Fibroblast of skin of right quadriceps (primary cell): ENCODE measurements at places on chromosomes 12 and 14.

- DNase-seq, result no peak
These were observed 89.4 kb downstream of the OTX2 start for GRCh38 chr14:56720703-56721460.

DNA sequence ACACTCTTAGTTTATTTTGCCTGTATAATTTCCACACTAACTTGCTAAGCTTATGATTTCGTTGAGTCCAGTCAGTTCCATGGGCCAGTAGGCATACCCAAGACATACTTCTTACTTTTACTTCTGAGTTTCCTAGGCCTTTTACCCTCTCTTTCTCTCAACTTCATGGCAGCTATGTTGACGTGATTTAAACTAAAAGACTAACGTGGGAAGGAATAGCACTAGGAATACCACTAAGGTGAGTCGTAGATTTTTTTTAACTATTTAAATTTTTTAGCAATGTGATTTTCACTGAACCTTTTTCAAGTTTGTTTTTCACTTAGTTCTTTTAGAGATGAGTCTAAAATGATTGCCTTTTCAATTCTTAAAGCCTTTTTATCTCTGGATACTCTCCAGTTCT, 793.5 kb upstream of the NOVA1 start:
- DNase-seq, result peak; percentile 76

- DNase-seq, result no peak
These were observed 98.5 kb upstream of the NEDD1 start for GRCh38 chr12:96808587-96808986.

DNA sequence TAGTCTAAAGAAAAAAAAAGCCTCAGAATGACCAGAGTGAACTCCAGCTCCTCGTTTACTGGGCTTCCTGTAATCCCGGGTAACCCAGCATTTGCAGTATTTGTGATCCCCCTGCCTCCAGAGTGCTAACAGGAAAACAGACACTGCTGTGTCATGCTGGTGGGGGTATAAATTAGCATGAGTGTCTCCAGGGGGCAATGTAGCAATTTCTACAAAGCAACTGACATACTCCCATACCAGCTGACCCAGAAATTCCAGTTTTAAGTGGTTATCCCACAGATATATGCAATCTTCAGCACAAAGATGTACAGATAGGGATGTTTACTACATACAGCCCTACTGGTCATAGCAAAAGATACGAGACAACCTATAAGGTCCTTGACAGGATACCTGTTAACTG, 18.8 kb downstream of the TTC7B start:
- DNase-seq, result peak; percentile 71

GRCh38 chr12:89707703-89708564, 704 bp downstream of the ATP2B1 start:
- DNase-seq, result no peak

- no peak for DNase-seq
These were observed 280.2 kb upstream of the PWP1 start for GRCh38 chr12:107405436-107405835.

GRCh38 chr14:81132468-81132867, 88.3 kb downstream of the GTF2A1 start:
- DNase-seq, result no peak

DNA sequence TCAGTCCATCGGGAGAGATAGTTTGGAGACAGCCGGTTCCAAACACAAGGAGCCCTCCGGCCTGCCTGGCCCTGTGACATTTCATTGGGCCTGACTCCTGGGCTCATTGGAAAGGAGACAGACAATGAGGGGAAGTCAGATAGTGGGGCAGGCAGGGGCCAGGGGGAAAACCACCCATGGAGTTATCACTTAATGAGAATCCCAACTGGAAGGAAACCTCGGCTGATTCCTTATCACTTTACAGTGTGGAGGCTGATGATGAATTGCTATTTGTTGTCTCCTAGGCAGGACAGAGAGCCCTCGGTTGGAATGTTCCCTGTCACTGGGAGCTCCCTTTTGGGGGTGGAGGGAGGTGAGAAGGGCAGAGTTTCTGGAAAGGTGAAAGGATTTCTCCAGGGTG, 44.4 kb downstream of the TBX5 start:
- DNase-seq, result no peak

DNA sequence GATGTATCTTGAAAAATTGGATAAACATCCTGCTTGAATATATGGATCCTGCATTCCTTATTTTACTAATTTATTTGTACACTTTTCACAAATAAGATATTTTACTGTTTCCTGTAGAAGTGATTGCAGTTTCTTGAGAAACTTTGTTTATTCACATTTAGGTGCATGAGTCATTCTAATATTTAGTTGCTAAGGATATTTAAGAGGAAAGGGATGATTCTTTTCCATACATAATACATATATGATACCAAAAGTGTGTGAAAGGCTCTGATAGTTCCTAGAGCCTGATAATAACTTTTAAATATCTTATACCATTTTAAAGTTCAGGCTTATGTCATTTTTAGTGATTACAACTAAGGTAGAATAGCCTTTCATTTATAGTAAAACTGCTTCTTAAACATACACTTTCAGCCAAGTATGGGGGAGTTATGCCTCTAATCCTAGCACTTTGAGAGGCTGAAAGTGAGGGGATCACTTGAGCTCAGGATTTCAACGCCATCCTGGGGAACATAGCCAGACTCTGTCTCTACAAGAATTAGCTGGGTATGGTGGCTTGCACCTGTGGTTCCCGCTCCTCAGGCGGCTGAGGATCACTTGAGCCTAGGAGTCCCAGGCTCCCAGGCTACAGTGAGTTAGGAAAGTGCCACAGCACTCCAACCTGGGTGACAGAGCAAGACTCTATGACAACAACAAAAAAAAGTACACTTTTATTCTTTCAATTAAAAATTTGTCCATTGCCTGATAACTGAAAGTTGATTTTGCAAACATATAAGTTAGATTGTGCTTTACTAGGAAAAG, 262.6 kb upstream of the LRIG3 start:
- no peak for DNase-seq

DNA sequence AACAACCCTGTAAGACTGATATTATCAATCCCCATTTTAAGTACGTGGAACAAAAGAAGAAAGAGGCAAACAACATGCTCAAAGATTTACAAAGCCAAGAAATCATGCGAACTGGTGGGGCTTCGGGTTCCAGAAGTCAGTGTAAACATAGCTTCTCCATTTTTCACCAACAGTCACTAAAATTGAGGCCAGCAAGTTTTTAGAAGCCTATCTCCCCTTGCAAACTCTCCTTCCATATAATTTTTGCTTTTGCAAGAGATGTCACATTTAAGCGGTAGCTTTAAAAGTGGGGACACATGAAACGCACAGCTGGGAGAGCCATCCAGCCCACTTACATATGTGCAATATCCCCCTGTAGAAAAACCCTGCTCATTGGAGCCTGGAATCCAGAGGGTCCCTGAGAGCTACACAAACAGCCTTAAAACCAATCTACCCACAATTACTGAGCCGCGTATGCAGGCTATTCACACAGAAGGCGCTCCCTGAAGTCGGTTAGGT, 797 bp downstream of the SLC11A2 start:
- DNase-seq, result peak; percentile 11

DNA sequence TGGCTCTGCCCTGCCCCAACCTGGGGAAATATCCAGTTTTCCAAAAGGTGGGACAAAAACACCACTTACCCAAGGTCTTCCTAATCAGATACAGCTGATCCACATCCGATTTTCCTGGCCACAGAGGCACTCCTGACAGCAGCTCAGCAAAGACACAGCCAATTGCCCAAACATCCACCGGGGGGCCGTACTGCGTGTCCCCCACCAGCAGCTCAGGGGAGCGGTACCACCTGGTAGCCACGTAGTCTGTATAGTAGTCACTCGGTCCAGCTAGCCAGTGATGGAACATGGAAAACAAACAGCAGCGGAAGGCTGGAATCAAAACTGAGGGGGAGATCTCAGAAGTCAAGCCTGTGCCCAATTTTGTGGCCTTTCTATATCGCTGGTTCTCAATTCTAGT, 28.8 kb downstream of the DMAC2L start:
- DNase-seq, result no peak

DNA sequence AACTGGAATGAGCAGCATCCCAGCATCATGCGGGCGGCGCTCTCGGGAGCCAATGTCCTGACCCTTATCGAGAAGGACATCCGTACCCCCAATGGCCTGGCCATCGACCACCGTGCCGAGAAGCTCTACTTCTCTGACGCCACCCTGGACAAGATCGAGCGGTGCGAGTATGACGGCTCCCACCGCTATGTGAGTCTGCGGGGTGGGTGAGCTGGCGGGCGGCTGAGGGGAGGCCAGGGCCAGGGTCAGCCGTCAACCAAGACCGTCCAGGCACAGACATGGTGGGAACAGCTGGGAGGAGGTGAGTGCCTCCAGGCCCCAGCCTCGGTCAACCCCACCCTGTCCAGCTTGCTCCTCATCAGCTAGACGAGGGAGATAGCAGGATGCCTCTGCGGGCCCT, 25.8 kb upstream of the NXPH4 start:
- DNase-seq, result no peak

GRCh38 chr12:6950811-6951540, at the start of gene PTPN6:
TSS of gene PTPN6 (plus strand) at chr12:6951356. CDS start at chr12:6951513, 157 bp downstream.
- no peak for DNase-seq

DNA sequence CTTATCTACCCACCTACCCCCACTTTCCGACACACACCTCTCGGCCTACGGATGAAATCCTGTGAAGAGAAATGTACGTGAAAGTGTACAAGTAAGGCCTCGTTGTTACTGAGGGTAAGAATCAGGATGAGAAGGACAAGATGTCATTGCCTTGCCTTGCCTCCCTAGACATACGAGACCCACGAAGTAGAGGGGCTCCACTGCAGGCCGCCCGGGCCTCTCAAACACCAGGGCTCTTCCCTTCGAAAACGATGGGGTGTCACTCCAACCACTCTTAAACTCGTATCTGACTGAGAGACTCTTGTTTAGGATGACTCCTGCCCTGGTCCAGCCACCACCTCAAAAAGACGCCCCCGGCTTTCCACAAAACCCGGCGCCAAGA, 498 bp downstream of the RACGAP1 start:
- no peak for DNase-seq

DNA sequence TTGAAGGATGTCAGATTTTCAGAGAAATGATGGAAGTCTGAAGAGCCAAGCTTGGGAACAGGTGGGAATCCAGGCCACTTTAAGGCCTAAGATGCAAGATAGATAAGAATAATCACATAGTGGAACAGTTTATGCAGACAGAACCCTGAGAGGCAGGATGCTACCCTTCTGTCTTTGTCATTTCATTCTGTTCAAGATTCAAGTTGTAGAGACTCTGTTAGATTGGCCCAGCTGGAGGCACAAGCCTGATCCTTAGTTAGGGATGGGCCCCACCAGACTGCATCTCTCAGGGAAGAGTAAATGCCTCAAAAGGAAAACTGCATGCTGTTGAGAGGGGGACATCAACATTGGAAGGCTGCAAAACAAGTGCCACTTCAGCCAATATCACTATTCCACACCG, 287.0 kb downstream of the PCNX1 start:
- no peak for DNase-seq
